ENCODE measurements at places on chromosomes 13 and 19.
A peak's percentile ranks its signal among the peaks of the same experiment; 100 is the strongest.

- peak; percentile 77 for DNase-seq
These were observed at the start of gene ZNF45 for GRCh38 chr19:43934985-43935708. Gene ZNF45 (minus strand): TSS chr19:43935282. CDS start chr19:43922185, 13,097 bp downstream.

- no peak for DNase-seq
These were observed 414.2 kb upstream of the MIR17HG start for GRCh38 chr13:90933097-90933826.

GRCh38 chr13:61410669-61411297 lies 4.9 kb downstream of the PCDH20 start:
- DNase-seq = no peak

- peak; percentile 90 for DNase-seq
These were observed 8.3 kb upstream of the MZF1 start for GRCh38 chr19:58581227-58582141.

DNA sequence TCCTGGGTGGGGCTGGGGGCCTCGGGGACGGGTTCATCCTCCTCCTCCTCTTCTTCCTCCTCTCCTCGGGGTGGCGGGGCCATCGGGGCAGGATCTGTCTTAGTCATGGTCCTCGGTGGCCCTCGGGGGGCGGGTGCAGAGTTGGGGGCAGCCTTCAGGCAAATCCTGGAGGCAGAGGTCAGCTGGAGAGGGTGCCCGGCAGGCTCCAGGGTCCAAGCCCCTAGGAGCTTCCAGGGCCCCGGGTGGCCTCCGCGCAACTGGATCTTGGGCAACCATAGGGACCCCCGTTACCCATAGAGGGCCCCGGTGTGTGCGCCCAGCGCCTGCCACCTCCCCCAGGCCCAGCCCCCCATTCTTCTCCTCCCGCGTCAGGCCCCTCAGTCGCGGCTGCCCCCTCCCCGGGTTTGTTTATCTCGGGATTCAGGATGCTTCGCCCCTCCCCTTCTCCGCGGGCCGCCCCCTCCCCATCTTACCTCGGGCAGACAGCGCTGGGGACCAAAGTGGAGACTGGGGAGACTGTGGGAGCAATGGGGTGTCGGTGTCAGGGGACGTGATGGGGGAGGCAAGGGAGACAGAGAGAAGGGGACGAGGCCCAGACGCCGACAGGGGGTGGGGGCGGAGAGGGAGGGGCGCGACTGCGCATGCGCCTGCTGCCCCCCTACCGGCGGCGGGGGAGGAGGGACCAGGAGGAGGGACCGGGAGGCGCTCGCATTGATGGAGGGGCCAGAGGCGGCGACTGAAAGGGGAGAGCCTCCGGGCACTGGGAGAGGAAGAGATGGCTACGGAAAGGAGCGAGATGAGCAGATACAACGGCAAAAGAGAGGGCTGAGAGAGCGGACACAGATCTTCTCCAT lies at the start of gene CLIP3:
TSS of gene CLIP3 (minus strand) at position 623 of the 854 bp plus-strand sequence. CDS start at position 107, 516 bp downstream.
- DNase-seq = no peak

Measured in memory B cell (primary cell).